ENCODE measurements at places on chromosomes 6 and 20.

DNA sequence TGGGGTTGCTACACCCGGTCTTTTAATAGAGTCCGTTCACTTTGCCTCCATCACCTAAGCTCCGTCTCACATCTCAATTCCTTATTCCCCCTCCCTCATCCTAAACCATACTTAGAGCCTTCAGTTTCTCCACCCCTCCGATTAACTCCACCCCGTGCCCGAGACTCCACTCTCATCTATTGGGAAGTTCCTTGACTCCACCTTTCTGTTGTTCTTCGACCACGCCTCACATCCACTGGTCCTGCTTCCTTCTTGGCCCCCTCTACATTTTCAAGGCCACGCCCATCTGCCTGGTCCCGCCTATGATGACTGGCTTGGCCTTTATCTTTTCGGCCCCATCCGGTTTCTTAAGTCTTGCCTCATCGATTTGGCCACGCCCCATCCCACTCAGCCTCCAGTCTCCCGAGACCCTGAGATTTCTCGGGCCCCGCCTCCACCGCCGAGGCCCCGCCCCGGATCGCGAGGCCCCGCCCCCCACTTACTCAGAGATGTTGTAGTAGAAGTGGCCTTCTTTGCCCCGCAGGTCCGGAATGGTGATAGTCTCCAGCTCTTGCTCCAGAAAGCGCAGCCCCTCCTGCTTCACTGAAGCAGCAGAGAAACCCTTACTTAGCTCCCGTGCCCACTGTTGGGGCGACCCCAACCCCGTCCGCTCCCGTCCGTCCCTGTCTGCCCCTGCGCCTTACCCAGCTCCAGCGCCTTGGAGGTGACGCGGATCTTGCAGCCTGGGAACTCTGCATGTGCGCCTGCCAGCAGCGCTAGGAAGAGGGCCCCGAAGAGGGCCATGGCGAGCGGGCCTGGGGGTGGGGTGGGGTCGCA lies 1.1 kb downstream of the PLTP start:
- DNase-seq = peak; percentile 100

- no peak for DNase-seq
Observed at GRCh38 chr6:113595911-113596376, 261.2 kb upstream of the MARCKS start.

DNA sequence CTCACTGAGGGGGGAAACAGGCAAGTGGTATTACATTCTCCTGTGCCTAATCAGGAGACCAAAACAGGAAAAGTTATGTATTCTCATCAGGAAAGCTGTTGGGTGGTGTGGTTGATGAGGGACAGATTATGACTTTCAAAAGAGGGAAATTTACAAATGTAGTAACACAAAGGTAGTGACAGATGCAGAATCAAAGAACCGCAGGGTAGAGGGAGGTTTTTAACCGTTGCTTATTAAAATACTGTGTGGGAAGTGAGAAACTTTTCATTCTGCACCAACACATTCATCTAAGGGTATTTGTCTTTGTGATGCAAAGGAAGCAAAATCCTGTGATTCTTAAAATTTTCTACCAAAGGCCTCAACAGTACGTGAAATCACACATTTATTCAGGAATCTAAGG lies 288.2 kb upstream of the MAN1A1 start:
- DNase-seq = peak; percentile 66

- peak; percentile 59 for DNase-seq
Observed at GRCh38 chr20:49699200-49699992, 14.3 kb downstream of the B4GALT5 start.

DNA sequence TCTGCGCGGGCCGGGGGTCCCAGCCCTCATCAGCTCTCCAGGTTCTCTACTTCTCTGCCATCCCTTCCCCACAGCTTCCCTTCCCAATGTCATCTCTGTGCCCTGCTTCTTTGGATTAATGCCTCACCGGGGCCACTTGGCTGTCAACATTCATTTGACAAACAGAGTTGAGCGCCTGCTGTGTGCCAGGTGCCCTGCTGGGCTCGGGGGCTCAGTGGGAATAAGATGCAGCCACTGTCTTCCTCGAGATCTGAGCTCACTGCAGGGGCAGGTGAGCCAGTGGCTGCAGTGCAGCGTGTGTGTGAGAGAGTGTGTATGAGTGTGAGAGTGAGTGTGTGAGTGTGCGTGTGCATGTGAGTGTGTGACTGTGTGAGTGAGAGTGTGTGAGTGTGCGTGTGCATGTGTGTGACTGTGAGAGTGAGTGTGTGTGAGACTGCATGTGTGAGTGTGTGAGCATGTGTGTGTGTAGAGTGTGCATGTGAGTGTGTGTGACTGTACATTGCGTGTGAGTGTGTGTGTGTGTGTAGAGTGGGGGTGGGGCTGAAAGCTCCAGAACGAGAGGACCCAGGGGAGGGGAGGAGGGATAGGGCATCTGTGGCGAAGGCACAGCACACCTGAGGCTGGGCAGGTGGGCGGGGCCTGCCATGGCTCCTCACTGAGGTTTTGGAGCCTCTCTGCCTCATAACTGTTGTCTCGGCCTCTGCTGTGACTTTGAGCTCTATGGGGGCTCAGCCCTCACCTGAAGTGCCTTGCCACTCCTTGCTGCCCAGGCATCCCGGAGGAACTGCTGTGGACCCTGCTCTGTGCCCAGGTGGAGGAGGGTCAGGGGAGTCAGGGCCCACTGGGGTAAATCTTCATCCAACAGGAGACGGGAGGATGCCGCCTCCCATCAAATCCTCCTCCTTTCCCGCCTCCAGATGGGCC lies 36.5 kb upstream of the PHACTR3 start:
- DNase-seq = no peak

DNA sequence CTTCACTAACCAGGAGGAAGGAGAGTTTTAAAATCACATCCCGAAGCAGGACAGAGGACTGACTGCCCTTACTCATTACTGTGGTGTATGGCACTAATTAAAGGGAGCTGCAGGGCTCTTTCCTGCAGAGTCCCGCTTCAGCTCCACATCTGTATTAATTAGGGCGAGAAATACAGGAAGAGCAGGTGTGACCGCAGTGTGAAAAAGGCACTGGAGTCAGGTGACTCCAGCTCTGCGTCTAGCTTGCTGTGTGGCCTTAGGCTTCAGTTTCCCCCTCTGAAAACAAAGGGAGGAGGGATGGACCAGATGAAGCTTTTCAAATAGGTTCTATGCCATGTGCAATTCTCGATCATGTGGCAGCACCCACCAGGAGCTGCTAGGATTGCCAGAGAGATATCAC lies 34.0 kb downstream of the KIAA1755 start:
- DNase-seq = no peak

DNA sequence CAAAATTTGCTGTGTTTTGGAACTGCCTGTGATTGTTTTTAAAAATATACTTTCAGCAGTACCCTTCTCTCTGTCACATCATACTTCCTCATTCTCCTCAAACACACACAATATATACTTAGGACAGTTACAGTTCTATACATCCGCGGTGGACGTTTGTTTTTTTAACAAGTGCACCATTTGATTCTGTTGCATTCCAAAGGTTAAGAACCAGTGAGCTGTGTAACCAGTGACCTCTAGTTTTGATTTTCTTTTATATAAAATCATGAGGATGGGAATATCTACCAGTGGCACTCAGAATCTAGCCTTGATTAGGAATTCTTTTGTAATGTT lies 152.8 kb downstream of the CARMIL1 start:
- DNase-seq = peak; percentile 37

- no peak for DNase-seq
Observed at GRCh38 chr20:60063048-60063451, 104.8 kb downstream of the CDH26 start.

DNA sequence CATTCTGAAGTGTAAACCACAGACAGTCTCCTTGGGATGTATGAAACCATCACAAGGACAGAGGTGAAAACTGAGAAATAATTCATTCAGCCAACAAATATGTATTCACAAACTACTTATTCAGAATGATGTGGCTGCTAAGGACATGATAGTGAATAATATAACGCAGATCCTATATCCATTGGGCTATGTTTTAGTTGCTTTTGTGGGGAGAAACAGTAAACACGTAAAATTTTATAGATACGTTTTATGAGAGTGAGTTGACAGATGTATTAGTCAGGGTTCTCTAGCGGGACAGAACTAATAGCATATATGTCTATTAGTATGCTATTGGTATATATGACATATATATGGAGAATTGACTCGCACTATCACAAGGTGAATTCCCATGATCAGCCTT lies 402.5 kb downstream of the RFPL4B start:
- no peak for DNase-seq

DNA sequence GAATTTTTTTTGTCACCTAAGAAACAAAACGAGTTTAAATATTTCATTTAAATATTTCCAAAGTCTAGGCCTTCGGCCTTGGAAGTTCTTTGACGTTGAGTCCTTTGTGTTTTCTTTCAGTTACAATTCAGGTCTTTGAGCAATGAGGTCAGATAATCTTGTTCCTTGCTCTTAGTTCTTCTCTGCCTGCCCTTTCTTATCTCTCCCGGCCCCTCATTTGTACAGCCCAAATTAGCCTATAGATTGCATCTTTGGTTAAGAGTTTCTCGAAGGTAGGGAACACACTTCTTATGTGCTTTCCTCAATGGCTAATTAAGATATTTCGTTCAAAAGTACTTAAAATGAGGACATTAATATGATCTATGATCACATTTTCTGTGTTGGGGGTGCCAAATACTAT lies 18.5 kb downstream of the RPS12 start:
- no peak for DNase-seq

DNA sequence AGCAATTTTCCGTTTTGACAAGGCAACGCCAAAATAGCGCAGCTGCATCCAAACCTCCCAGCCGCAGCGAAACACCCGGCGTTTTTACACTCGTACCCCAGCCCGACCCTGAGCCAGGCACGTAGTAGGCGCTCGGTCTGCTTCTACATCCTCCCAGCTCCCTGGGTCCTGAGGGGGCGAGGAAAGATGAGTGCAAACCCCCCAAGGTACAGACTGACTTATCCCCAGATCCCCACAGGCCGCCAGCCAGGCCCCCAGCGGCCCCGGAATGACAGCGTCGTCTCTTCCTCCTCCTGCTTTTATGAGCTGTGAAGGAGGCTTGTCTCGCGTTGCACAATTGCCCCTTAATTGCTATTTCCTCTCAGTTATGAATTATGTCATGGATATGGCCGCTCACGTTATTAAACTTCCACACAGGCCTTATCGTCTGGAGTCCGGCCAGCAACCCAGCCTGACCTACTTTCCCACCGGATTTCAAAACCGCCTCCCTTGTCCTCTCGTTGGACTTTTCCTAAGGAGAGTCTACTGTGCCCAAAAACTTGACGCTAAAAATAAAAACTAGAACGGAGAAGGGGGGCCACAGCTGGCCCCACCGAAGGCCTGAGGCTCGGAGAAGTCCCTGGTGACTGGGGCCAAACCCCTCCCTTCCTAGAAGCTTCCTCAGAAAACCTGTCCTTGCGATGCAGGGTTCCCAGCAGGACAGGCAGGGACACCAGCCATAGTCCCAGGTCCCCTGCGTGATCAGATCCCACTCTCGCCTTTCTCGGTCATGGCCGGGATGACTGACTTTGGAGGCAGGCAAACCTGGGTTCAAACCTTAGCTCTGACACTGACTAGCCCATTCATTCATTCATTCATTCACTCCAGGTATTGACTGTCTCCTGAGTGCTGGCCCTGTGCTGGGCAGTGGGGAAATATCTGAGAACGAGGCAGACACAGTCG lies 130.9 kb upstream of the PTPN1 start:
- DNase-seq = peak; percentile 70

Data from hematopoietic multipotent progenitor cell treated with erythropoietin and hydrocortisone succinate and interleukin-3 and kit ligand, for 4 days (in vitro differentiated cells).